NCI-H1092 treated with DMSO at 0.1 percent for 48 hours (cell line): ENCODE measurements at places on chromosomes 2 and 18.

DNA sequence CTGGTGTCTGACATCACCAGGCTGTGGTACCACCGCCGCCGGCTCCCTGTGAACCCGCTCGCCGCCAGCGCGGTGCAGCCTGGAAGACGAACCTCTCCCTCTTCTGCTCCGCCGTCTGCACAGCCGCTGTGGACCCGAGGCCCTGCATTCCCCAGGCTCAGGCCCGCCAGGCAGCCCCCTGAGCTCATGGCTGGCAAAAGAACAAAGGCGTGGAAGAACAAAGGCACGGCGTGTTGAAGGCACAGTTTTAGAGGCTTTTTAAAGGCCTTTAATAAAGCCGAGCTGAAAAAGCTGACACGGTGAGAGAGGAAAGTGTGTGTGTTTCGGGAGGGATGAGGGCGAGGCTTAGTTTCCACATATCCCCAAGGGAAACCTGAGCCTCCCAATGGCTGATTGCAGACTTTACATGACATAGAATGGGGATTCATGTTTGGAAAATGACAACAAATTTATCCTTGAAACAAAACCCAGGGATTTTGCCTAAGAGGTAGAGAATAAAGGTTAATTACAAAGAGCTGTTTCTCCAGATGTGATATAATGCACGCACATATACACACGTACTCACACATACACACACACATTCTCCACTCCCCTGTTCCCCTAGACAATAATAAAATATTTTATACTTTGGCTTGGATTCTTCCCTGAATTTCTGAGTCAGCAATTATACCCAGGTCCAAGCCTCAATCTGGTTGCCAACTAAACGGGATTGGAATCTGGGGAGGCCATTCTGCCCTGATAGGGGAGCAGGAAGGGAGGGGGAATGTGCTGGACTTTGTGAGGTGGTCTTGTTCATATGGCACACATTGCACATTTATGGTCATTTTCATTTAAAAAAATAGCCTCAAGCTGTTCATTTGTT, 39.7 kb downstream of the RFX8 start:
- no peak for DNase-seq

GRCh38 chr2:38581193-38582147, 21.3 kb downstream of the HNRNPLL start:
- peak; percentile 49 for DNase-seq

DNA sequence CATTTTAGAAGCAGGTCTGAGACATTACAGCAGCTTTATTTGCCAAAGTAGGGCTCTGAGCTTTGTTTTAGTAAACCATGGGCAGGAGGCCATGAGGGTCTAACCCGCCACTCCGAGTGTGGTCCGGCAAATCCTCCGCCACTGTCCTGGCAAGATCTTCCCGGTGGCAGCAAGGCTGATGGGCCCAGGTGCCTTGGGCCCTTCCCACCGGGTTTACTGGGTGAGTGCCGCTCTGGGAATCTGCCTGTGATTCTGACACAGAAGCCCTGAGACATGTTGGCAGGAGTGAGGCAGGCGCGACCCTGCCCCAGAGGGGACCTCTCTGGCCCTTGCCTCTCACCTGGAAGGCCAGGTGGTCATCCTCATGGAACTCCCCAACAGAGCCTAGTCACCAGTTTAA, 29.9 kb downstream of the MTERF4 start:
- no peak for DNase-seq

- DNase-seq = no peak
Measured at GRCh38 chr18:56907771-56908170, 239.1 kb upstream of the BOD1L2 start.

DNA sequence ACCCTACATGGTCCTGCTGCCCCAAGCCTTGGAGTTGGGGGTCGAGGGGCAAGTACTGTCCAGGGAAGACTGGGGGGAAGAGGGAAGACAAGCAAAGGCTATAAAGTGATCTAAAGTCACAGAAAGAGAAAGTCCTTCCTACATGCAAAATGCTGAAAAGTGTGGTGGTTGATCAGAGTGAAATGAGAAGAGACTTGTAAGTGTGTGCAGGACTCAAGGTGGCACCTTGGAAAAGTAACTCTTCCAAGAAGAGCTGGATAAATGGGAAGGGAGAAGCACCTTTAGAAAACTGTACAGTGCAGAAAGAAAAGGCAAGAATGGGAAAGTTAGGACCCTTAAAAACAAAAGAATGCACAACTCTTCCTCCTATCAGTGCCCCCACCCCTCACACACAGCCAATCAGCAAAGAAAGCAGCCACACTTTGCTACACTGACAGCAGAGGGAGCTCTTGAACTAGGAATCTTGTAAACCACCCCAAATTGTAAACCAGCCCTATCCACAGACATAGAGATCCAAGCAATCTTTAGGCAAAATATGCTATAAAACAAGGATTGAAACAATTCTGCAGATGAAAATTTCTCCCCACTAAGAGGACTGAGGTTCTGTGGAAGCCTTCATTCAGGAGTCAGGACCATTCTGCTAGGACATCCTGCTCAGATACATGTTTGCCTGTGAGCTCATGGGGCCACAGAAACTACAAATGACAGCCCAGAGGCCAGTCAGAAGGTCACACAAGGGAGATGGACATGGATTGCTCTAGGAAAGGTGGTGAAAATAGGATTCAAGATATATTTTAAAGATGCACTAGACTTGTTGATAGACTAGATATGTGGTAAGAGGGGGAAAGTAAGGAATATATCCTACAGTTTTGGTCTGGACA, 146.4 kb downstream of the FTCDNL1 start:
- peak; percentile 32 for DNase-seq

GRCh38 chr2:220509096-220509757, 881.8 kb downstream of the SLC4A3 start:
- DNase-seq = peak; percentile 4

DNA sequence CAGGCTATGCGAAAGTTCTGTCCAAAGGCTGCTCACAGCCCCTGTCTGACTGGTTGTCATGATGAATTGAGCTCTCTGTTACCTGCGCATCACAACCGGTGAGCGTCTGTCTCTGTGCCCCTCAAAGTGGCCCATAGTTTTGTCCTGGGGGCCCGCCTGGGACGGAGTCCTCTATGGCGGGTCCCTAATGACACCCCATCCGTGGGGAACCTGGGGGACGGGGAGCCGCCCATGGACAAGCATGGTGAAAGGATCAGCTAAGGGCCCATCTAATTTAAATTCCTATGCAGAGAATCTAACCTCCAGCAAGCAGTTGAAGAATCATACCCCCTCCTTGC, 473 bp downstream of the ELMOD3 start:
- no peak for DNase-seq

DNA sequence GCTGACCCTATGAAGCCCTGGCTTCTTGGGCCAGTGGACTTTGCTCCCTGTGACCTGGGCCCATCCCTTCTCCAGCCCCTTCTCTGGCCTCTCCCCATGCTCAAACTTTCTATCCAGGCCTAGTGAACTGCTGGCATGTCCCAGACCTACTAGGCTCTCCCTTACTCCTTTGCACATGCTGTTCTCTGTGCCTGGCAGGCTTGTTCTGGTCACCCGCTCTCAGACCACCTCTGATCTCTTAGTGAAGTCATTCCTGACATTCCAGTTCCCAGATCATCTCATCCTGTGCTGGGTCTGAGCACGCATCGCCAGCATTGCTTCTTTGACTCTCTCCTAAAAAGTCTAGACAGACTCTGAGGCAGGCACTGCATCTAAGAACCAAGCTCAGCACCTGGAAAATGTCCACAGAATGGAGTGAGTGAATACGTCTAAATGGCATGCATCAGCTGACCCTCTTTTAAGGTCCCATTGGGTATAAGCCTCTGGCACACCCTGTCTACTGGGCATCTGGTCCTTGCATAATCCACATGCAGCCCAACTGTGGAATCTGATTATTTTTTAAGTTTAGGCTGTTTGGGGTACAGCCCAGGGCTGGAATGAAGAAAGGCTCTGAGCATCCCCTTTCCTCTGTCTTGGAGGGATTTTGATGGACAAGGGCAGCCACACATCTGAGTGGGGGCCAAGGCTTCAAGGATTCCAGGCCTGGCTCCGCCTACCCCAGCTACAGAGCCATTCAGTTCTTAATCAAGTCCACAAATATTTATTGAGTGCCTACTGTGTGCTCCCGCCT, 130.6 kb upstream of the HAAO start:
- no peak for DNase-seq

GRCh38 chr18:75582406-75582821, 154.9 kb upstream of the SMIM21 start:
- no peak for DNase-seq

GRCh38 chr2:23569761-23570365, 184.9 kb downstream of the KLHL29 start:
- no peak for DNase-seq

- peak; percentile 9 for DNase-seq
Measured at GRCh38 chr18:76656925-76657827, 162.1 kb upstream of the ZNF516 start.

- no peak for DNase-seq
Measured at GRCh38 chr2:114108824-114109416, 219.0 kb downstream of the ACTR3 start.

- peak; percentile 36 for DNase-seq
Measured at GRCh38 chr18:63366213-63367052, 573 bp downstream of the KDSR start.

DNA sequence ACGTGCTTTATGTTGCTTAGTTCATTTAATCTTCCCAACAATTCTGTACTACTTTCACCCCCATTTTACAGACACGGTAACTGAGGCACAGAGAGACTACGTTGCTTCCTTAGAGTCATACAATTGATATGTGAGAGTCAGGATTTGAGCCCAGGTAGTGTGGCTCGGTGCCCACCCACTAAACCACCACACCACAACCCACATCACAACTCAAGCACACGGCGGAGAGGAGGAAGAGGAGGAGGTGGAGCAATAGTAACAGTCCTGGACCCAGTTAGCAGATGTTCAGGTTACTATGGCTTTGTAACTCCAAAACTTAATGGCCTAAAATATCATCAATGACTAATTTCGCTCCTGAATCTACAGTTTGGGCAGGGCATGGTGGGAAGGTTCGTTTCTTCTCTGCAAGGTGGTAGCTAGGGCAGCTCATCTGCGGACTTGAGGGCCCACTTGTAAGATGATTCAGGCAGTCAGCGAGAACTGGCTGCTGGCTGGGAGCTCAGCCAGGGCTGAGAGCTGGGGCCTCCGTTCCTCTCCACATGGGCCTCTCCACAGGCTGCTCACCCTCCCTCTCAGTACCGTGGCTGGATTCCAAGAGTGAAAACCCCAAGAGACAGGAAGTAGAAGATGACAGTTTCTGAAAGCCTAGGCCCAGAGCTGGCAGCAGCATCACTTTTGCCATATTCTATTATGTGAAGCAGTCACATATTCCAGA, 167.1 kb downstream of the ZFP36L2 start:
- DNase-seq = peak; percentile 75

DNA sequence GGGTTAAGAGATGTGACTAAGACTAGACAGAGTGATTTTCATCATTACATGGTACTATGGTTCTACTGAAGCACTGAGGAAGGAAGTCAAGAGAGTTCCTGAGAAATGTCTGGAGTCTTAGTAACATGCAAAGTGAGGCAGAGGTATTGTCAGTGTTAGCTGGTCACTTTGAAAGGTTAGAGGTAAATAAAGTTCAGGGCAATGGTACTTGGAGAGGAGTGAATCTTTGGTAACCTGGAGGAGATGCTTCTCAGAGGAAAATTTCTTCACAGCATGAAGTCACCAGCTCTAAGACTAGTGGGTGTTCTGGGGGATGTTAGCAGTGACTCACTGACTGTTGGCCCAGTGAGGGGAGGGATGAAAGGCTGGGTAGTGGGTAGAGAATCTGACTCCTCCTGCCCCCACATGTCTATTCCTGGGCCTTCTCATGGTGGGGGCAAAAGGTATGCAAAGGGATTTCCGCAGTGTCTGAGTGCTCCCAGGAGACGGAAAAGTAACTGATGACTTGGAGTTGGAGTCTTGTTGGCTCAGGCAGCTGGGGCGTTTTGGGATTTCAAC, 23.3 kb upstream of the IL1RN start:
- DNase-seq = no peak

- no peak for DNase-seq
Measured at GRCh38 chr2:128439031-128439790, 120.5 kb upstream of the HS6ST1 start.

DNA sequence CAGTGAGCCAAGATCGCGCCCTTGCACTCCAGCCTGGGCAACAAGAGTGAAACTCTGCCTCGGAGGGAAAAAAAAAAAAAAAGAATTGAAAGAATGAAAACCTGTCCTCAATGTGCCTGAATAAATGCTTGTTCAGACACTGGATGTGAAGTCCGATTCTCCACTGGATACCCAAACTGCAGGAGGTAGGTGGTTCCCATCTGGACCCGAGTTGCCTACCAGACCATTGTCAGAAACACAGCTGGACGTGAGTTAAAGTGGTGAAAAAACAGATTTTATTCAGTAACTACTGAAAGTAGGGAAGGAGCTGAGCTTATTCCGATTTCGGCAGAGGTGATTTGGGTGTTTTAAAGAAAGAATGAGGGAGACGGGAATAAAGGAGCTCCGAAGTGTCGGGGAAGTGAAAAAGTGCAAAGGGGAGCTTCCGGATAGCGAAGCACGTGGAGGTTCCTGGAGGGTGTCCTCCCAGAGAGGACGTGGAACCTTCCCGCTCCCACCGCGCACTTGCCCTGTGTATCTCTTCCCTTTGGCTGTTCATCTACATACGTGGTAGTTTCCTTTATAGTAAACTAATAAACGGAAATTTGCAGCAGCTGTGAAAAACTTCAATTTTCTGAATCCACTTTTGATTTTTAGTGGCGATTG, 10.4 kb upstream of the ZDBF2 start:
- DNase-seq = no peak

DNA sequence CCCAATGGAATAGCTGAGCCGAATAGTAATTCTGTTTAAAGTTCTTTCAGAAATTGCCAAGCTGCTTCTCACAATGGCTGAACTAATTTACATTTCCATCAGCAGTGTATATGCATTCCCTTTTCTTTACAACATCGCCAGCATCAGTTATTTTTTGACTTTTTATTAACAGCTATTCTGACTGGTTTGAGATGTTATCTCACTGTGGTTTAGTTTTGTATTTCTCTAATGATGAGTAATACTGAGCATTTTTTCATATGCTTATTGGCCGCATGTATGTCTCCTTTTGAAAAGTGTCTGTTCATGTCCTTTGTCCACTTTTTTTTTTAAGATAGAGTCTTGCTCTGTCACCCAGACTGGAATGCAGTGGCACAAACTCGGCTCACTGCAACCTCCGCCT, 100.7 kb downstream of the C2orf74 start:
- no peak for DNase-seq

GRCh38 chr18:47831351-47831750, 99.1 kb downstream of the SMAD2 start:
- DNase-seq = no peak

DNA sequence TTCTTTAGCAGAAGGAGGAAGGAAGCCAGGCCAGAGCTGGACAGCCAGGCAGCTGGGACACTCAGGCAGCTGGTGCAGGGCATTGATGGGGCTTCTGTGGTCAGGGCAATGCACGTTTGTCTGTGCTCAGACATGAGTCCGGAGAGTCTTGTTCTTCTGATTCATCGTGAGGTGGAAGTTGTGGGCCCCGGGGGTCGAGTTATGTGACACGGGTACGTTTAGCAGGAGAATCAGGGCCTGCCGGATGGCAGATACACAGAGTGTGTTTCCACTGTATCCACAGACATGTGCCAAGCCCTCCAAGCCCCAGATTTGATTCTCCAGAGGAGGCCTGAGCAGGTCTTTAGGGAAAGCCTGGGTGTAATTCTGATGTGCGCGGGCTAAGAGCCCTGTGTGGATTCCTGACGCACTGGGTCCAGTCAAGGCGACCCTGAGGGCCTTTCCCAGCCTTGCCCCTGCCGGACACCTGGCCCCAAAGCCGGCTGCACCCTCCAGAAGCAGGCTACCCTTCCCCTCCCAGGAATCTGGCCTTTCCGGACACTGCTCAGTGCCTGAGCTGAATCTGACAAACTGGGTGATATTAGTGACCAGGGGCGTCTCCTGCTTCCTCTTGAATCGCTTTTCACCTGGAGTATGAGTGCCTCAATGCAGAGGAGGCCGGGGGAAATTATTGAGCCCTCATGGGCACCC, 10.1 kb downstream of the ARHGEF4 start:
- no peak for DNase-seq
